ENCODE measurements at places on chromosomes 16 and 17.
A peak's percentile ranks its signal among the peaks of the same experiment; 100 is the strongest.

- H3K27ac ChIP-seq, result no peak overlapping the region
- H3K4me1 ChIP-seq, result no peaks in the 10 kb centered on the region
- H3K4me3 ChIP-seq, result no peak overlapping the region
- no peak for DNase-seq
Observed at GRCh38 chr16:54720259-54720658, 210.4 kb upstream of the IRX5 start.

DNA sequence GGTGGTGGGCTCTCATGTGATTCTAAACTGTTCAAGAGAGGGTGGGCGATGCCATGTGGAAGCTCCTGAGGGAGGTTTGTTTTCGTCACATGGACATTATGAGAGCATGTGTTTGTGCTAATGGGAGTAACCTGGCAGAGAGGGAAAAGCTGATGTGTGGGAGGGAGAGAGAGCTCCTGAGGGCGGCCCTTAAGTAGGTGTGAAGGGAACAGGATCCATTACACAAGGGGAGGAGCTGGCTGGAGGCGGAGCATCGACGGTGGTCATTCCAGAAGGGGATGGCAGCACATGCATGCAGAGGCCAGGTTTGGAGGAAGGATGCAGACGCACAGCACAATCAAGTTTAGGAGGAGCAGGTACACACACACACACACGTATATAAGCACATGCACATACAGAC lies 197.5 kb downstream of the RPTOR start:
- no peak overlapping the region for H3K4me3 ChIP-seq
- no peaks in the 10 kb centered on the region for H3K36me3 ChIP-seq
- peak; percentile 62 for DNase-seq
- H3K27me3 ChIP-seq, result no peaks in the 10 kb centered on the region
- peaks cover 3% of the 10 kb centered on the region for H3K4me1 ChIP-seq
- H3K27ac ChIP-seq, result no peak overlapping the region

DNA sequence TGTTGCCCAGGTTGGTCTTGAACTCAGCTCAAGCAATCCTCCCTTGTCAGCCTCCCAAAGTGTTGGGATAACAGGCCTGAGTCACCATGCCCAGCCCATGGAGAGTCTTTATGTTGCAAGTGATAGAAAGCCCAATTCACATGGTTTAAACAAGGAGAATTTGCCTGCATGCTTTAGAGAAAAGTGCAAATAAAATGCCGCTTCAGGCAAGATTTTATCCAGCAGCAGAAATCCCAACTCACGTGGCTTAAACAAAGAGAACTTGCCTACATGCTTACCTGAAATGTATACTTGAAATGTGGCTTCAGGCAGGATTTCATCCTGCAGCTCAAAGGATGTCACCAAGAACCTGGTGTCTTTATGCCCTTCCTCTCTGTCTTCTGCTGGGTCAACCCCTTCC lies 28.8 kb upstream of the XYLT2 start:
- no peaks in the 10 kb centered on the region for H3K4me1 ChIP-seq
- H3K36me3 ChIP-seq, result no peaks in the 10 kb centered on the region
- no peak overlapping the region for H3K27ac ChIP-seq
- H3K4me3 ChIP-seq, result no peak overlapping the region

DNA sequence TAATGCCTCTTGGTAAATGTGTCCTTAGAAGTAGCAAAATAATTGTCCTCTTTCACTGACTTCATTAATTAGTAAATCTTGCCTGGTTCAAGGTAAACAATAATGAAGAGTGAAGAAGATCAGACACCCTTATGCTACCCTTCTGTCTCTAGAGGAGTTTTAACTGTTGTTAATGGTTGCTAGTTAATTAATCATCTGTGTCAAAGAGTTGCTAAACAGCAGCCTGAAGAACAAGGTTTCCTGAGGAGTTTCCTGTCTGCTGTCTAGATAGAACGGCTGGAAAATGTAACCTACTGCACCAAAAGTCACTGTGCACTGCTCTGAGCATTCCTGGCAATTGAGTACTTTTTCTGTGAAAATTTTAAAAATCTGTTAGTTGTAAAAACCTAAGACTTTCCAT lies 131.3 kb downstream of the NLK start:
- H3K4me3 ChIP-seq, result no peak overlapping the region
- H3K27me3 ChIP-seq, result no peaks in the 10 kb centered on the region
- H3K27ac ChIP-seq, result no peak overlapping the region
- peaks cover 18% of the 10 kb centered on the region for H3K36me3 ChIP-seq
- DNase-seq, result no peak

- H3K4me3 ChIP-seq, result peak overlapping the region; percentile 86
- DNase-seq, result peak; percentile 90
- H3K36me3 ChIP-seq, result no peaks in the 10 kb centered on the region
- H3K27me3 ChIP-seq, result peaks cover 11% of the 10 kb centered on the region
Observed at GRCh38 chr17:64262198-64262999, 661 bp downstream of the TEX2 start.

- no peaks in the 10 kb centered on the region for H3K4me1 ChIP-seq
- H3K27me3 ChIP-seq, result peaks cover 25% of the 10 kb centered on the region
- H3K36me3 ChIP-seq, result no peaks in the 10 kb centered on the region
- H3K27ac ChIP-seq, result no peak overlapping the region
- H3K4me3 ChIP-seq, result no peak overlapping the region
- DNase-seq, result no peak
Observed at GRCh38 chr17:5615476-5615875, 31.2 kb upstream of the NLRP1 start.

DNA sequence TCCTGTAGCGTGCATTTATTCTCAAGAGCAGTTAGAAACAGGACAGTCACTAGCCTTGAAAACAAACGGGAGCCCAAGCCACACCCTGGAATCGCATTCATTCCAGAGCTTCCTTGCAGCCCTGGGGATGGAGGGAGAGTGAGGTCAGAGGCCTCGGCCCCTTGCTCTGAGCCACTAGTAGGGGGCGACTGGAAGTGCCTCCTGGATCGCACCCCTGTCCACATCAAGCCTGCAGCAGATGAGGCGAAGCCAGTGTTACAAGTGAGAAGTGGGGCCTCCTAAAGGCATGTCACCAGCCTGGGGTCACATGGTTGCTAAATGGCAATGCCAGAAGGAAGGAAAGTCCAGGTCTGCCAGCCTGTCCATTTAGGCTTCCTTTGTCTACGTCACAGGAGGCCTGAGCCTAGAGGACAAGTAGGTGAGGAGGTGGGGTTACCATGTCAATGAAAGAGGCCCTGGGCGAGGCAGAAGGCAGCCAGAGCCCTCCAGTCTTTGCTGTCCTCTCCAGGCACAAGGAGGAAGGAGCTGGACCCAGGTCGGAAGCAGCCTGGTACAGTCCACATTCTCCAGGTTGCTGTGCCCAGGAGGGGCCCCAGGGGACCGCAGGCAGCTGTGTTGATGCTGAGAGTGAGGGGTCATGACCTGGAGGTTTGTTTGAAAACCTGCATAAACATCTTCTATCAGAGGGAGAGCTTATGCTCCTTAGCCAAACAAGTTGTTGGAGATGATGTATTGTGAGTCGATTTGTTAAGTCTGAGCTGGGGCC lies 3.0 kb upstream of the RCVRN start:
- H3K4me3 ChIP-seq, result no peak overlapping the region
- H3K27me3 ChIP-seq, result no peaks in the 10 kb centered on the region
- DNase-seq, result peak; percentile 69
- H3K27ac ChIP-seq, result no peak overlapping the region
- H3K4me1 ChIP-seq, result no peaks in the 10 kb centered on the region
- no peaks in the 10 kb centered on the region for H3K36me3 ChIP-seq

DNA sequence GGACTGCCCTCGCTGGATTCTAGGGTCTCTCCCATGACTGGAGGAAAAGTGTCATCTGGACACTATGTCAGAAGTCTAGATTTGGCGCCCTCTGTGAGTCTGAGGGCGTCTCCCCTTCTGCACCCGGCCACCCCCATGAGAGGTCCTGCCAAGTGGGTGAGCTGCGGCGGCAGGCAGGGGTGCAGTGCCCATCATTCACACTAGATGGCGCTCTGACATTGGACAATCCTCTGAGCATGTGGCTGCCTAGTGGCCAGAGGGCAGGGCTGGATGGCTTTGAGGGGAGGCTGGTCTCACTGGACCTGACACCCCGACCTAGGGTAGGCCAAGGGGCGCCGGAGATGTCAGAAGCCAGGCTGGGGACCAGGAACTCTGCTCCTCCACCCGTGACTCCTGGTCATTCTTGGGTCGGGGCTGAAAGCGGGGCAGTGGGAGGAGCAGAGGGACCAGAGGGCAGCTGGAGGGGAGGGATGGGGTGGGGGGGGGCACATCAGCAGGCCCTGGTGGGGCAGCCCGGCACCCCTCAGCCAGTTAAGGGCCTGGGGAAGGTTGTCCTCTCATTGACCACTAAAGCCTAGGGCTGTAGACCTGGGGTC lies 28.0 kb downstream of the MRM1 start:
- no peak overlapping the region for H3K27ac ChIP-seq
- peaks cover 18% of the 10 kb centered on the region for H3K27me3 ChIP-seq
- H3K4me3 ChIP-seq, result no peak overlapping the region
- no peaks in the 10 kb centered on the region for H3K4me1 ChIP-seq
- DNase-seq, result peak; percentile 96

DNA sequence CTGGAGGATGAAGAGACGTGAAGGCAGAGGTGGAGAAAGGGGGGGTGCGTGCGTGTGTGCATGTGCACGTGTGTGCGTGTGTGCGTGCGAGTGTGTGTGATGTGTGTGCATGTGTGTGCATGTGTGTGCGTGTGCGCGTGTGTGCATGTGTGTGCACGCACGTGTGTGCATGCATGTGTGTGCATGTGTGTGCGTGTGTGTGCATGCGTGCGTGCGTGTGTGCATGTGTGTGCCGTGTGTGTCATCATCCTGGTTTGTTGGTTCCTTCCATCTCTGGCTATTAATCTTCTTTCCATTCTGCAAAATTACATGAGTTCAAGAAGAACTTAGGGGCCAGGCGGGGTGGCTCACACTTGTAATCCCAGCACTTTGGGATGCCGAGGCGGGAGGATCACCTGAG lies 17.0 kb upstream of the RPL38 start:
- no peak overlapping the region for H3K4me3 ChIP-seq
- no peaks in the 10 kb centered on the region for H3K36me3 ChIP-seq
- DNase-seq, result no peak

GRCh38 chr17:68489919-68490318 lies 22.3 kb upstream of the PRKAR1A start:
- no peaks in the 10 kb centered on the region for H3K36me3 ChIP-seq
- peak; percentile 65 for DNase-seq
- no peak overlapping the region for H3K27ac ChIP-seq
- H3K27me3 ChIP-seq, result peaks cover 15% of the 10 kb centered on the region
- no peak overlapping the region for H3K4me3 ChIP-seq
- H3K4me1 ChIP-seq, result no peaks in the 10 kb centered on the region

DNA sequence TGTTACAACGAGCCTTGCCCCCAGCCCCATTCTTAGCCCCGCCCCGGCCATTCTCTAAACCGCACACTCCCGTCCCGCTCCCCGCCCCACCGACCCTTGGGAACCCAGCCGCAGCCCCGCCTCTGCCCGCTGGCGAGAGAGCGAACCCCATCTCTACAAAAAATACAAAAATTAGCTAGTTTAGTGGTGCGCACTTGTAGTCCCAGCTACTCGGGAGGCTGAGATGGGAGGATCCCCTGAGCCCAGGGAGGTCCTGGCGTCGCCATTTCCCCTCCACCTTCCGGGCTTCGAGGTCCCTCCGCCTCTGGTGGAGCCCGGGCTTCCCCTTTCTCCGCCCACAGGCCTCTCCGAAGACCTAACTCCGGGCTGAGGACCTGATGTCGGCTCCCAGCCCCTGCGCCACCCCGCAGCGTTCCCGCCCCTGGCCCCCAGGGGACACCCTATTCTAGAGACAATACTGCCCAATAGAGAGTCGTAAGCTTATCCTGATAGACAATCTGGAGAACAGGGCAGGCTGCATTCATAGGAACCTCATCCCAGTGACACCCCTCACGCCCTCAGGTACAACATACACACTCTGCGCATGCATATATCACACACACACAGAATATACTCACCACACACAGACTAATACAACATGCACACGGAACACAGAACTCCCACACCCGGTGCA lies 480 bp upstream of the PROCA1 start:
- peaks cover 35% of the 10 kb centered on the region for H3K36me3 ChIP-seq
- peak; percentile 85 for DNase-seq
- H3K4me1 ChIP-seq, result peaks cover 33% of the 10 kb centered on the region

DNA sequence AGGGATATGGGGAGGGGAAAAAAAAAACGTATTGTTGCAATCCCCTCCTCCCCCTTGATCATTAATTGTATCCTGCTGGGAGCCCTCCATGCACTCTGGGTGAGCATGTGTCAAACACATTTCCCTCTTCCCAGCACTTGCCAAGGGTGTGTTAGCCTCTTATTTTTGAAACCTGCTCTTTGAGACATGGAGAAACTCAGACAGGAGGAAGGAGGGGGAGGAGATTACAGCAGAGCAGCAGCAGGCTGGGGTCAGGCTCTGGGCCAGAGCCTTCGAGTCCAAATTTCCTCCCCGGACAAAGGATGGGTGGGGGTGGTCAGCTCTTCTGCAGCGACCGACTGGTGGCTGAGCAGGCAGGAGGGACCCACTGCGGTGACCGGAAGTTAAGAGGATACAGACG lies 64.7 kb downstream of the SOX9 start:
- H3K27me3 ChIP-seq, result no peaks in the 10 kb centered on the region
- no peak overlapping the region for H3K27ac ChIP-seq
- DNase-seq, result no peak
- peaks cover 11% of the 10 kb centered on the region for H3K4me1 ChIP-seq

DNA sequence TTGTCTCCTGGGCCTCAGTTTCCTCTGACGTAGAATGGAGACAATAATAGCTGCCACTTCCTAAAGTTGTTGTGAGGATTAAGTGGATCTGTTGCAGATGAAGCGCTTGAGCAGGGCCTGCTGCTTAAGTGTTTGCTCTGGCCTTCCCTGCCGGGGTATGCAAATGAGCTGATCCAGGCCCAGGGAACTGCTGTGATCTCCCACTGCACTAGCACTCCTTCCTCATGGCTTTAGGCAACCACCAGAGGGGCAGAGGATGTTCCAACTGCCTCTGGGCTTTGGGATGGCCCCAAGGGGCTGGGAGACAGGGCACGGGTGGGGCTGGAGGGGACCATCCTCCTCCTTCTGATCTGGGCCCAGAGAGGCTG lies 6.2 kb downstream of the SBK1 start:
- H3K27me3 ChIP-seq, result peaks cover 17% of the 10 kb centered on the region
- H3K4me1 ChIP-seq, result no peaks in the 10 kb centered on the region
- H3K36me3 ChIP-seq, result no peaks in the 10 kb centered on the region
- no peak overlapping the region for H3K27ac ChIP-seq

DNA sequence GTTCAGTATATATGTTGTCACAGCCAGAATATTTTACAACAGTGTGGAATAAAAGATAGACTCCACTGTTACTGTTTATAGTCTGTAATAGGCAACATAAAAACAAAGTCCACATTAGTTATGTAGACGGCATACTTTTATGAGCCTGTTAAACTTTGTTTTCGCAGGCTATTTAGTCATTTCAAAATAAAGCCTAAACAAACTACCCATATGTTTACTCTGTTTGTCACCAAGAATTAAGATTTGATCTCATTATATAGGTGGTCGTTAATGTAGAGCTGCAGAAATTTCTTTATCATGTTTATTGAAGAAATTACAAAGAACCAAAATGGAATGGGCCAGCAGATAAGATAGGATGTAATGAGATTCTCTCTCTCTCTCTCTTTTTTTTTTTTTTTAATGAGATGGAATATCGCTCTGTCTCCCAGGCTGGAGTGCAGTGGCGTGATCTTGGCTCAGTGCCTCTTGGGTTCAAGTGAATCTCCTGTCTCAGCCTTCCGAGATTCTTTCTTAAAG lies 943.8 kb upstream of the SOX9 start:
- no peaks in the 10 kb centered on the region for H3K36me3 ChIP-seq
- DNase-seq, result no peak
- H3K27me3 ChIP-seq, result no peaks in the 10 kb centered on the region
- H3K4me3 ChIP-seq, result no peak overlapping the region
- H3K27ac ChIP-seq, result no peak overlapping the region

Measured in osteoblast (primary cell).